Nucleus accumbens (tissue), 56 donors: ENCODE measurements at places on chromosomes 16 and 17.

DNA sequence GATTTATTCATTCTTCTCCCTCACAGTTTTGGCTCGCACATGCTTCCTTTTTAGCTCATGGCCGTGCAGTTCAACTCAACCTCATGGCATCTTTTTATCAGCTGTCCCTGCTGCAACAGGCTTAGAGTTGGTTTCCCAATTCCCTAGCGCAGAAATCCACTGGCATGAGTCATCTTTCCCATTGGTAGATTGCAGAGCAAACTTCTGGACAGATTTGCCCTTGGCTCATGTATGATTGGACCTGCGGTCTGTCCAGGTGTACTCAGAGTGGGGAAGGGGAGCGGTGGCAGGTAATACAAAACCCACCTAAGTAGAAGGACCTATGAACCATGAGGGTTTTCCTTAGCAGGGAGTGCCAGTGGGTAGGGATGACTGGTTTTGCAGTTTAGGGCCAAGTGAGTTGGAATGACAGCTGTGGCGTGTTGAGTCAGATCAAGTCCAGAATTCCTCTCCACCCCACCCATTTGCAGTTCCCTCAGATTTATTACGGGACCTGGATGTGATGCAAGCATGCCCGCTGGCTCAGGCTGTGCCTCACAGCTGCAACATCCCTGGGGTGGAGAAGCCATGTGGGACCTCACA is 584.7 kb downstream of the WWOX start:
- DNase-seq, result no peak

GRCh38 chr16:59048876-59049275 is 314.8 kb upstream of the GOT2 start:
- no peak for DNase-seq

GRCh38 chr17:58446086-58446485 is 28.8 kb upstream of the RNF43 start:
- no peak for DNase-seq

DNA sequence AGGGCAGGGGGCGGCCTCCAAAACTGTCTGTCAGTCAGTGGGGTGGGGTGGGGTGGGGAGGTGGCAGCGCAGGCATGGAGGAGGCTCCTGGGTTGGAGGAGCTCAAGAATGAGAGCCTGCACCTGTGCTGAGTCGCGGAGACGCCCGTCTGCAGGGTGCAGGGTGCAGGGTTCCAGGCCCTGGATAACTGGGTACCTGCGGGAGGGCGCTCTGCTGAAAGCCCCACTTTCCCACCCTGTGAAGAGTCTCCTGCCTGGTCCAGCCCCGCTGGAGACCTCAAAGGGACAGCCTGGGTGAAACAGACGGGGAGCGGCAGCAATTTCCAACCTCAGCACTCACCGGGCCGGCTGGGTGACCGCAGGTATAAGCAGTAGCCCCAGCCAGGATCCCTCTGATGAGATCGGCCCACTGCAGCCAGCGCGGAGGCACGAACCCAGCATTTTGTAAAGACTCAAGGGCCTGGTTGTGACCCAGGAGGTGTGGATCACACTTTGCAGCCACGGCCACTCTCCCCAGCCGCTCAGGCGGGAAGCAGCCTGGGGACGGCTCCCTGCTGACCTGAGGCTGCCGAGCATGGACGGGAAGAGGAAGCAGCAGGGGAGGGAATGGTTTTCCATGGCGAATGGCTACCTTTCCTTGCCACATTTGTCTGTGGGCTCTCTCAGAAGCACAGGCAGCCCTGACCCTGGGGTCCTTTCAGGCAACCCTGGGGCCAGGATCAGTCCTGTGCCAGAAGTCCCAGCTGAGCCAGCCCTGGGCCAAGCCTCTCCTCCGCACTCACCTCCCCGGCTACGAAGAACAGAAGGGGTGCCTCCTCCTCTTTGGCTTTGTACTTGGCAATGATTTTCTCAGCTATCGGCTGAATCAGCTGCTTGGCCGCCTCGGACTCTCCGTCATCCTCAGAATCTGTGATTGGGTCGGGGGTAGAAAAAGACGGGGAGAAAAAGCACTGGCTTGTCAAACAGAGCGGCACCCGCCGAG is 21.0 kb downstream of the MRM3 start:
- no peak for DNase-seq

- DNase-seq, result no peak
Observed at GRCh38 chr17:29659155-29659554, 36.4 kb upstream of the CORO6 start.

GRCh38 chr17:38440614-38441397 is 12.5 kb downstream of the ARHGAP23 start:
- no peak for DNase-seq

- no peak for DNase-seq
Observed at GRCh38 chr17:73835605-73836004, 191.4 kb upstream of the SDK2 start.

DNA sequence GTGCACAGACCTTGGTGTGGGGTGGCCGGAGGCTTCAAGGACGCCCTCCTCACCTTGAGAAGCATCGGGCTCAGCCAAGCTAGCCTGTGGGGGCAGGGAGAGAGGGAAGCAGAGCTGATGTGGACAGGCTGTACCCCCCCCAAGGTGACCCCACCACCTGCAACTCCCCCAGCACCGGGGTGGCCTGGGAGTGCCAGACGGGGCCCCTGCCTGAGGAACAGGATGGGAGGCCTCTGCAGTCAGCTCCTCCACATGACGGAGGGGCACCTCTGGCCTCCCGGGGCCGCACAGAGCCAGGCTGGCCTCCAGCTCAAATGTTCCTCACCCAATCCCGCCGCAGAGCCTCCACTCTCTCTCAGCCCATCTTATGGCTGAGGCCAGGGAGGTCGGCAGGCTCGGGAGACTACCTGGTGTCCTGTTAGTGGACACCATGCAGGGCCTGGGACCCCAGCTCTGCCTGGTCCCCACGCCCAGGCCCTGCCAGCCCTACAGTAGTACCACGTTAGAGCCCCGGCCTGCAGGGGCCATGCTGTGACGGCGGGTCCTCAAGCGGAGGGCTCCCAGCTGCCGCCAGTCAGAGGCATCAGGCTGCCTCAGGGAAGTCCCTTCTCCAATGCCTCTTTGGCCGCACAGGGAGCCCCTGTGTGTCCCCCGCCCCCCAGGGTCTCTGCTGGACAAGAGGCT is 19.4 kb upstream of the SLC38A10 start:
- DNase-seq, result no peak

DNA sequence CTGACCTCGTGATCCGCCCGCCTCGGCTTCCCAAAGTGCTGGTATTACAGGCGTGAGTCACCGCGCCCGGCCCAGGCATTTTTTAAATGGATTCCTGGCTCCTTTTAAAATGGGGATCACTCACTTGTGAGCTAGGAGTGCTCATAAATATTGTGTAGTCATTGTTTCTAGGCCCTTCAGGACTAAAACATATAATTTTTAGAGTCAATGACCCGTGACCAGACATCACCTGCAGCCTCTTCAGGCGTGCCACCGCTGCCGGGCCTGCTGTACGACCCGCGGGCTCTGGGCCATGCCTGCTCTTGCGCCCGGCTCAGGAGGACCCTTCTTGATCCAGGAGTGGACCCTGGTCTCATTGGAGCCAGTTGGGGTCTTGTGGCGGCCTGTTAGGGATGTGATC is 30.8 kb downstream of the EFCAB5 start:
- no peak for DNase-seq

- DNase-seq, result no peak
Observed at GRCh38 chr17:2852729-2853282, 56.6 kb downstream of the RAP1GAP2 start.

- DNase-seq, result no peak
Observed at GRCh38 chr16:74296104-74296431, 546 bp upstream of the PSMD7 start.

DNA sequence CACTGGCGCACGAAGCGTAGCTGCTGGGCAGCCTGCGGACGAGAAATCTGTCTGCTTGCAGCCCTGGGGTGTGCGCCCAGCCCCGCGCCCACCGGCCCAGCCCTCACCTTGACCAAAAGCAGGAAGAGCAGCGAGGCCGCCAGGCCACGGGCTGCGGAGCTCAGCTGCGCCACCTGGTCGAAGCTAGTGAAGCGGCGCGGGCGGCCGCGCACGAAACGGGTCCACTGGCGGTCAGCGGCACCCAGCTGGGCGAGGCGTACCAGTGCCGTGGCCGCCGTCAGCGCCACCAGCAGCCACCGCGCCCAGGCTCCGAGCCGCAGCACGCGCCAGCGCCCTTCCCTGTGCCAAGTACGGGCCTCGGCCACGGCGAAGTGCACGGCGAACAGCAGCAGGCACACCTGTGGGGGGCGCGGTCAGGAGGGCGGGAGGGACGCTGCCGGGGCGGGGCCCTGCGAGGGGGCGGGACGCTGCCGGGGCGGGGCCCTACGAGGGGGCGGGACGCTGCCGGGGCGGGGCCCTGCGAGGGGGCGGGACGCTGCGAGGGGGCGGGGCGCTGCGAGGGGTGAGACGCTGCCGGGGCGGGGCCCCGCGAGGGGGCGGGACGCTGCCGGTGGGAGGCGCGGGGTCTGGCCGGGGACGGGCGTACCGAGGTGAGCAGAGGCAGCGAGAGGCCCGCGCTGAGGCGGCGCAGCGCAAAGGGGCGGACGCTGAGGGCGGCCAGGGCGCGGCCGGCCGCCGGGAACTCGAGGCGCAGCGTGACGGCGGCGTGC is 43.2 kb downstream of the TSC2 start:
- DNase-seq, result no peak

GRCh38 chr17:16912021-16912962 is 59.6 kb downstream of the TNFRSF13B start:
- DNase-seq, result no peak

DNA sequence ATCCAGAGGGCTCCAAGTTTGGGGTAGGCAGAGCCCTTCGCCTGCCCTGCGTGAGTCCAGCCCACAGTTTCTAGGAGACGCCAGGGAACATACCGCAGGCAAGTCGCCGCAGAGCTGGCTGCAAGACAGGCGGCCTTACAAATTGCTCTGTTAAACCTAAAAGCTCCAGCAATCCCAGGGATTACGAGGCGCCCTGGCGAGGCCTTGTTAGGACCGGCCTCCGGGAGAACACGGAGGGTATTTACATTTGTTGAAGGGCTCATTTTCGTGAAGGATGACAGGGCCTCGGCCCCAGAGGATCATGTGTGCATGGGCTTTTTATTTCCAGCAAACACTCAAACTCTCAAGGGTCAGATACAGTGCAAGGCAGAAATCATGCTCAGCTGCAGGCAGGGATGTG is 77.6 kb upstream of the FOXF1 start:
- no peak for DNase-seq

DNA sequence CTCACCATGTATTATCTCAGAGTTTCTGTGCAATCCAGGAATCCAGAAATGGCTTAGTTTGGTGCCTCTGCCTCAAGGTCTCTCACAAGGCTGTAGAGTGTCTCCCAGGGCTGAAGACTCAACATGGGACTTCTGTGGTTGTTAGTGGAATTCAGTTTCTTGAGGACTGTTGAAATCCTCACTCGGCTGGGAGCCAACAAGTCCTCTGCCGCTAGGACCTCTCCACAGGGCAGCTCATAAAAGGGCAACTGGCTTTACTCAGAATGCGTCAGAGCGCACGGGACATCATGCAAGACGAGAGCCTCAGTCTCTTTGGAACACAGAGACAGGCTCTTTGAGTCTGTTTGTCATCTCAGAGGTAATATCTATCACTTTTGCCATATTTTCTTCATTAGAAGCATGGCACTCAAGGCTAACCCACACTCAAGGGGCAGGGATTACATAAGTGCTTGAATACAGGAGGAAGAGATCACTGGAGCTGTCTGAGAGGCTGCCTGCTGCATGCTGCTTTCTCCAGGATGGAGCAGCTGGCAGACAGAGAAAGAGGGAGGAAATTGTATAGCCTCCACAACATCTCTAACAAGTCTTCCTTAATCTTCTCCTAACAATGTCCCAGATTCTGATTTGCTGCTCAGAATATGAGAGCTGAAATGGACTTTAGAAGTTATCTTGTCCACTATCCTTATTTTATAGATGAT is 97.5 kb upstream of the ASIC2 start:
- no peak for DNase-seq

DNA sequence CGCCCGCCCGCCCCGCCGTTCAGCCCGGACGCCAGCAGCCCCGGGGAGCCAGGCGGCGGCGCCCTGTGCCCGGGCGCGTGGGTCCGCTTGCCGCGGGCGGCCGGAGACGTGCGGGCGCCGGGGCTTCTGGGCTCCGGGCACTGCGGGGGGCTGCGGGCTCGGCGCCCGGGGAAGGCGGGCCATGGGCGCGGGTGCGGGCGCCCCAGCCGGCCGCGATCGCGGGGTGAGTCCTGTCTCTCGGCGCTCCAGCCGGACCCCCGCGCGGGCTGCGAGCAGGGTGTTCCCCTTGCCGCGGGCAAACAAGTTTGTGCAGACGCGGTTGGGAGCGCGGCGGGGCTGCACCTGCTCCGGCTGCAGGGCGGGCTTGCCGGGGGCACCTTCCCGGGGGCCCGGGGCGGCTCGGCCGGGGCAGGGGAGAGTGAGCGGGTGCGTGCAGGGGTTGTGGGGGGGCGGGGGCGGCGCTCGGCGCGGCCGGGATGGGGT is 292 bp downstream of the WSCD1 start:
- DNase-seq, result no peak

- DNase-seq, result no peak
Observed at GRCh38 chr17:57226793-57227192, 29.5 kb upstream of the MSI2 start.

- no peak for DNase-seq
Observed at GRCh38 chr17:72280881-72281280, 160.1 kb downstream of the SOX9 start.

DNA sequence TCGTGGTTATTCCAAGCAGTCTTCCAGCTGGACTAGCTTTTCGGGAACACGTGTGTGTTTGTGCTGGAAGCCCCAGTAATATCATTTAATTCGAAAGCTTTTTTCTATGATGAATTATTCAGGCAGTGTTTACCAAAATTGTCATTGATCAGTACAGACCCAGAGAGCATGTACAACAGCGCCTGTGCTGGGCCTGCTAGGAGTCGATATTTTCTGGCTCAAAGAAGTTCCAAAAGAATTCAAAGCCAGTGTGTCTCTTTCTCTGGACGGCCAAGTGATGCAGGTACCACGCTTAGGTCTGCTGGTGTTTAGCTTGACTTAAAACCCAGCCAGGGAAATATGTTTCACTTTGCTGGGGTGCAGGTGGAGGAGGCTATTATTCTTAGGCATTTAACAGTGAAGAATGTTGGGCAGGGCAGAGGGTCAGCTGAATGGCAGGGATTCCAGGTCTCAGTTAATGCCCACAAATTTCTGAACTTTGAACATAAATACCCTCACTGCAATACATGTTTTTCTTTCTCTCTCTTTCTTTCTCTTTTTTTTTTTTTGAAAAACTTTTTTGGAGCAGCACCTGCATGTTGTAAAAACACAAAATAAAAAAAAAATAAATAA is 401.3 kb downstream of the WWOX start:
- no peak for DNase-seq

- DNase-seq, result no peak
Observed at GRCh38 chr16:12193692-12194091, 217.2 kb downstream of the SNX29 start.

- DNase-seq, result no peak
Observed at GRCh38 chr17:30534938-30535921, 58.0 kb downstream of the GOSR1 start.

DNA sequence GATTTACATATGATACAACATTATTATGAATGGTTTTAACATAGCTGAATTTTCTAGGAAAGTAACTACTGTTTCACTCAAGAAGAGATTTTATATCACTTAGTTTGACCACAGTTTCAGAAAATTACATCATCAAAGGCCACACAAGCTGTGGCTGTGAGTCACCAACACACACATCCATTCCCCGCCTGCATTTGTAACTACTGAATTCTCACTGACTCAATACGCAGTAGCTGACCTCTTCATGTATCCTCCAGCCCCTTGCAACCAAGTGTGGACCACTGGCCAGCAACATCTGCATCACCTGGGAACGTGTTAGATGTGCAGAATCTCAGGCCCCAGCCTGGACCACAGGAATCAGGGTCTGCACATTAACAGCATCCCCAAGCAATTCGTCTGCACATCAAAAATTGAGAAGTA is 197.6 kb downstream of the XYLT1 start:
- no peak for DNase-seq

- no peak for DNase-seq
Observed at GRCh38 chr16:64589836-64590235, 532.0 kb downstream of the CDH11 start.
